ENCODE measurements at places on chromosomes 2 and 18. TPM values are rescaled to one million over a fixed set of nuclear protein-coding genes. Genes with fewer than 3 reads are reported as not detected.

DNA sequence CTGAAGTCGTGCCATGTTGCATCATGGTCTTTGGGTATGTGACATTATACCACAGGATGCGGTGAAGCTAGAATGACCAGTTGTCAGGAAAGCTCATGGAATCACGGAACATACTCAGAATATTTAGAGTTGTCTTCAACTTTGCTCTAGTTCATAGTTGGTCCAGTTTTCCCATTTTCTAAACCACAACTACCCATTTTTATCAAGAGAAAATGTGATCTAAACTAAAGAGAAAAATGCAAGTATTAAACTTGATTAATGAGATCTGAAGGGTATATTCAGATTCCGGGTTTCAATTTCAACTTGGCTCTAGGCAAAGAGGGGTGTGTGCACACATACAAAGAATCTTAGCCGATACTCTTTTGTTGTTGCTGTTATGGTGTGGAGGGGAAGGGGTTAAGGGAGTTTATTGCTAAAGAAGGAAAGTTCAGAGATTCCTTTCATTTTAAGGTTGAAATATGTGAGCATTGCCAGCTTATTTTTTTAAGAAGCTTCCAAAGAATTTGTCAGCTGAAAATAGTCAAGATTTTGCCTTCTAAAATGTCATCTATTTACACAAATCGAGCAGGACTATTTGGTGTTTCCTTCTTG is 516.6 kb upstream of the ZEB2 start:
- H3K4me1 ChIP-seq: peaks cover 4% of the 10 kb centered on the region
- H3K36me3 ChIP-seq: no peaks in the 10 kb centered on the region
- no peak for DNase-seq
- H3K27me3 ChIP-seq: no peaks in the 10 kb centered on the region
- no peak overlapping the region for H3K4me3 ChIP-seq

DNA sequence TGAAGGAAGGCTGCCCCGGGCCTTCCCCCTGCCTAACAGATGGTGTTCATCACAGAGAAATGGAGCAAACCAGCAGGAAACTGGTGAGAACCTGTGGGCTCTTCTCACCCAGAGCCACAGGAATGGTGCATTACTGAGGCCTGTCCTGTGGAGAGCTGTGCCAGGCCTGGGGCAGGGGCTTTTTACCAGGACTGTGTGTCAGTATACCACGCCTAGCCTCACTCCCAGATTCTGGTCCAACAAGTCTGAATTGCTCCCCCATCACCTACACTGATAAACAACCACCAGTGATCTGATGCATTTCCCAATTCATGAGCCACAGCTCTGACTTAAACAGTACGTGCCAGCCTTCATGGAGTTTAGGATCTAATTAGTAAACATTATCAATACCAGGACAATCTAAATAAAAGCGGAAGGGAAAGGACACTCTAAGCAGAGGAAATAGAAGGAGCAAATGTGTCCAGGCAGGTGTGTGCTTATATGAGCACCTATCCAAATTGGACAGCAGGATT is 8.9 kb upstream of the DGUOK start:
- peaks cover 16% of the 10 kb centered on the region for H3K27me3 ChIP-seq
- no peak for DNase-seq
- H3K36me3 ChIP-seq: no peaks in the 10 kb centered on the region
- H3K4me1 ChIP-seq: no peaks in the 10 kb centered on the region
- no peak overlapping the region for H3K4me3 ChIP-seq

DNA sequence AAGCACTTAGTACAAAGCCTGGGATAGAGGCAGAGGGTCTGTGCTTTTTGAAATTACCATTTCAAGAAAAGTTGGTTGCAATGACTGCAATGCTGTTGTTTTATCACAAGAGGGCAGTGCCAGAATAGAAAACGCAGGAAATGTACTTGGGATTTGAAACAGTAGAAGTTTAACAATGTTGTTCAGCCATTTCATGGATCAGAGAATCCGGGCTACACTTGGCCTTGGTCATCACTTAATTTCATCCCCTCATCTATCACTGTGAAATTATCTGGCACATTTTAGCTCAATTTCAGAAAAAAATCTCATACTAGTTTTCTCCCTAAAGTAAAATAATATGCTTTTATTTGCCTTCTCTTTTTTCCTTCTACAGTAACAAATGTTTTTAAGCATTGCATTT is 70.8 kb downstream of the RAPGEF4 start:
- peak; percentile 76 for DNase-seq
- no peaks in the 10 kb centered on the region for H3K4me1 ChIP-seq
- no peak overlapping the region for H3K27ac ChIP-seq

DNA sequence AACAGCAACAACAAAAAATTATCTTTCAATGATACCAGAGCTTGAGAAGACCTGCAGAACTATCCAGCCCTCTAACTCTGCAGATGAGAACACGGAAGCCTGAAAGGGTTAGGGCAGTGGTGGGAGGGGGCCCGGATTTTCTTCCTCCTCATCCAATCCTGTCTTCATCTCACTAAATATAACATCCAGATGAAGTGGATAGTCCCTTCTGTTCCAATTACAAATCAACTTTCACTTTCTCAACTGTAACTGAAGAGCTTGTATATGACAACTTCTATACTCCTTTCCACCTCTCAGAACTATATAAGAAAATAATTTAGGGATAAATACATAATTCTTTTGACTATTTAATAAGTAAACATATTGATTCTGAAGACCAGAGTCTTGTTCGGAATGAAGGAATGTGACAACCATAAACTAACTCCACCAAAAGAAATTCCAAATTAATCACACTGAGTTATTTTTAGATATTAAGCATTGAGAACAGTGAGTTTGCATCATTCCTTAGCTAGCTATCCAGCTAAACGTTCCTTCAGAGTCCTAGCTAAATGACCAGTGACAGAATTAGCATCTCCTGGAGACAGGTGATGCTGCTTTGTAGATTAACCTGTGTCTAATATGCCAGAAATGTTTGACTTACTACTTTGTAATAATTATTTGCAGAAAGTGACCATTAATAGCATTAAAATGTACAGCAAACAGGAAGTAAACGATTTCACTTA is 32.7 kb downstream of the SFT2D3 start:
- no peaks in the 10 kb centered on the region for H3K4me1 ChIP-seq
- H3K27ac ChIP-seq: peak overlapping the region; percentile 33
- H3K27me3 ChIP-seq: no peaks in the 10 kb centered on the region
- DNase-seq: peak; percentile 52

DNA sequence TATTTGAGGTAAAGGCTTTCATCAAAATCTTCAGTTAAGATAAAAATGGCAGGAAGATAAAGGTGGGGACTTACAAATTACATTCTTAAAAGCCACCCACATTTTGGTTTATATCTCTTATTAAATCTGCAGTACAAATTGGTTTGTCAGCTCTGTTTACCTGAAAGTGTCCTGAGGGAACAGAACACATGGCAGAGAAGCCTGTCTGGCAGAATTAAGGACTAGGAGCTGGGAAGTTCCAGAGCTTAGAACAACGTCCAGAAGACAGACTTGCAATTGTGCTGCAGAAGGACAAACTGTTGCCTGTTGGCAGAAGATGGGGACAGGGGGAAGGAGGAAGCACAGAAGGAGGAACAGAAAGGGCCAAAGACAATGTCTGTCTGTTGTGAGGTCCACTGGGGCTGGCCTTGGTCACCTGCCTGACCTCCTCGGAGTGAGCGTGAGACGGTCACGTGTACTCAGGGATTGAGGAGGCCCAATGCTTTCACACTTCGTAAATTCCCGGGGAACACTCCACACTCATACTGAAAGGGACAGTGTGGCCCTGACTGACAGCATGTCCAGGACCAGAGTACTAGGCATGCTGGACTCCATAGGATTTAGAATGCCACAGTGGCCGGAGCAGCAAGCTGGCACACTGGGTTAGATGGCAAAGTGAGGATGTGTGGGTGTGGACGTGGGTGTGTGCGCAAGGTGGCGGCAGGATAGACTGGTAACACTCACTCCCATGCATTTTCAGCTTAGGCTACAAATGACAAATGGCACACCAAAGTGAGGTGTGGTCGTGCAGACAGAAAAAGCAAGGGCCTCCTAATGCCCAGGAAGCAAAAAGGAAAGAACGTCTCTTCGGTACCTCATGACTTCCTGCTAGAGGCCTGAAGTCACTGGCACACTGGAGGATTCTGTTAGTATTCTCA is 210.9 kb upstream of the REV1 start:
- peaks cover 2% of the 10 kb centered on the region for H3K4me1 ChIP-seq
- no peaks in the 10 kb centered on the region for H3K27me3 ChIP-seq
- no peak overlapping the region for H3K4me3 ChIP-seq
- H3K27ac ChIP-seq: no peak overlapping the region
- no peak for DNase-seq
- H3K36me3 ChIP-seq: no peaks in the 10 kb centered on the region

SH3YL1 gene
- polyA plus RNA-seq: 41.7 TPM
